Right cardiac atrium (tissue), 5 donors: ENCODE measurements at places on chromosomes 11 and 22. TPM values are rescaled to one million over a fixed set of nuclear protein-coding genes. Genes with fewer than 3 reads are reported as not detected.

DNA sequence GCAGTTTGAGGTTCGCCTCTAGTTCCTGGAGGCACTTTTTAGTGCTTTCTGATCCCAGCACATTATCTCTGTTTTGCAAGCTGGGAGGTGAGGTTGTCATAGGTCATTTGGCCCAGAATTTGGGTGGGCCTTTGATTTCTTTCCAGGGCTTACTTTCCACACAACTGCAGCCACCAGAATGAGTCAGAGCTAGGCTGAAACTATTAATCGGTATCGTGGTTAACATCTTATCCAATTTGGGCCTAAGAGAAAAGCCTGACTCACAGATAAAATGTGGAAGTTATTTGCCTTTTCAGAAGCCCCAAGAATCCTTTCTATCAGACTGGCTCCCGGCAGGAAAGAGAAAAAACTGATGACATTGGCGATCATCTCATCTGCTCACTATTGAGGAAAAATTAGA, 166.4 kb downstream of the KIRREL3 start:
- DNase-seq: no peak

DNA sequence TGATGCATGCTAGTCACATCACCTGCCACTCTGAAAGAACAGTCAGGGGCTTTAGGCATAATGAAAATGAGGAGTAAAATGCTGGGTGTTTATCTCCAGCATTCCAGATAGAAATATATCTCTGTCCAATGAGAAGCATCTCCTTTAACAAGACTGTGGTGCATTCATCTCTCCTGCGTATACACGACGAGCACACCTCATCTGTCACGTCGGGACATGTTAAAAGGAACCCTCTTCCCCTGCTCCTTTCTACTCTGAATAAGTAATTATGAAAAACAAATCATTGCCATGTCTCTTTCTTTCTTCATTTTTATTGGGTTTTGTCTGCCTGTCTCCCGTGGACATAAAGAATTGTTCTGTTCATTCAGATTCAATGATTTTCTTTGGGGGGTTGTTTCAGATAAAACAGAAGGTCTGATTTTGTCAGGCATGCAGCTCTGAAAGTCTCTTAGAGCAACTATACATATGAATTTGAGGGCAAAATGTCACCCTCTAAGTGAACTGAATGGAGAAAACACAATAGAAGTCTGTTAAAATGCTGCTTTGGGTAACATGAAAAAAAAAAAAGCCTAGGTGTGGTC, 195.0 kb downstream of the MAML2 start:
- no peak for DNase-seq

DNA sequence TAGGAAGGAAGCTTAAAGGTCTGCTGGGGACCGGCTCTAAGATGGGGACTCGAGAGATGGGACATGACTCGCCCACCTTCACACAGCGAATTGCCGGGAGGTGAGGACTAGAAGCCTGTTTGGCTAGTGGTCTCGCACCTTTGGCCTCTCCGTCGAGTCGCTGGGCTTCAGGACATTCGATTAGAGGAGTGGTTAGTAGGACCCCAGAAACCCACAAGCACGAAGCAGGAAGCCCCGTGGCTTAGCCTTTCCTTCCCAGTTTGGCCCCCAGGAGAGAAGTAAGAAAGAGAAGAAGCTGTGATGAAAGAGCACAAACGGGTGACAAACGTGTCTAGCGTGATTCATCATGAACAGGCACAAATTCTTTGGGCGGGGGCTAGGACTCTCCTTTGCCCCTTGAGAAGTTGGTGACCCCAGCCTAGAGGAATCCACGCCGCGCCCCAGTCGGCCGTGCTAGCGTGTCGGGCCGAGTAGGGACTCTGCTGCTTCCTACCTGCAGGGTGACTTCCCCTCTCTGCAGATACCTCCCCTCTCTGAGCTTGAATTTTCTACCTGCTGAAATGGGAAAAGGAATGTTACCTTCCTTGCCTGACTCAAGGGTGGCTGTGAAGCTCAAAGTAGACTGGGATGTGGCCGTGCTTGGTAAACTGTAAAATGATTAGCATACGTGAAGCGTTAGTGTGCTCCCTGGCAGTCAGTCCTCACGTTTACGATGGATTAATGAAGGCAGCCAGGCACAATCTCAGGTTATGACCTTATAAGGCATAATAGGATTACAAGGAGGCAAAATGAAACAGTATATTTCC, 1.1 kb upstream of the ADM start:
- DNase-seq: no peak

DNA sequence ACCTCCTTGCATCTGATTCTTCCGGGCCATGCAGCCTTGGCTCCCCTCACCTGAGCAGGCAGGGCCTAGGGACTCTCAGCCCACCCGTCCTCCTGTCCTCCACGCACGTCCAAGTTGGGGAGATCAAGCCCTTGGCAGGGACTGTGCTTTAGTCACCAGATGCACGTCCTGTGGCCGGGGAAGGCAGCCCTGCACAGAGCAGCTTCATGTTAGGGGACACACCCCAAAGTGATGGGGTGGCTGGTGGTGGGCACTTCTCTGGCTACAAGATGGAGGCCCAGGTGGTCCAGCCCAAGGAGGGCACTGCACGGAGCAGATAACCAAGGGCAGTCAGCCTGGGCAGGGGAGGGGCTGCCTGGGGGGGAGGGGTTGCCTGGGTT, 1.2 kb downstream of the MUC5B start:
- DNase-seq: peak; percentile 19

- no peak for DNase-seq
These were observed 8.6 kb upstream of the KCTD14 start for GRCh38 chr11:78031629-78032028.

DNA sequence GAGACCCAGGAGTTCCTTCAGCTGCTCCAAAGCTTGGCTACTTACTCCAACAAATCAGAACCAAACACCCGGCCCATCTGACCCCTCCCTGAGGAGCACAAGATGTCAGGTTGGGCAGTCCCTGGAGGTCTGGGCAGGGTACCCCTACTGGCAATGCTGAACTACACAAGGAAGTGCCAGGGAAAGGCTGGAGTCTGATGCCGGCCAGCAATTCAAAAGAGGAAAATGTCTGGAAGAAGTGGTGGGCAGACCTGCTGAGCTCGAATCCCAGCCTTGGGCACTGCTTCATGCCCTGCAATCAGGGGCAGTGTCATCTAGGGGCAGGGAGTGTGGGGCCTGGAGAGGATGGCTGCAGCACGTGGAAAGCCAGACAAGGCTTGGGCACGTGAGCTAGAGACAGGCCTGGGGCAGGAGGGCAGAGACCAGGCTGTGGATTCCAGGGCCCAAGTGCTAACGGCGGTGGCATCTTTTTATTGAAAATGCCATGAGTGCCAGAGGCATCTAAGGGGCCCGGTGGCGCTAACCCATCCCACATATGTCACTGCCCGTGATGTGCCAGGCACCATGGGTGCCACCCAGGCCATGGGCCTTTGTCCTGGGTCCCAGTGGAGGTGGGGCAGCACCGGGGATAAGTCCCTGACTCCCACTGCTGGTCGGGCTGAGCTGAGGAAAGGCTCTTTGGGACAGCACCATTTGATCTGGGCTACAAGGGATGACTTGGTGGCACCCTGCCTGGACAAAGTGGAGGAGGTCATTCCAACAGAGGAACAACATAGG, 97.9 kb upstream of the PITPNB start:
- DNase-seq: no peak

DCDC1 gene
- total RNA-seq: 0.23 TPM

- DNase-seq: no peak
These were observed 128.3 kb downstream of the ARL14EP start for GRCh38 chr11:30451167-30451566.

GRCh38 chr11:83639995-83640758, 354.0 kb upstream of the CCDC90B start:
- DNase-seq: no peak

DNA sequence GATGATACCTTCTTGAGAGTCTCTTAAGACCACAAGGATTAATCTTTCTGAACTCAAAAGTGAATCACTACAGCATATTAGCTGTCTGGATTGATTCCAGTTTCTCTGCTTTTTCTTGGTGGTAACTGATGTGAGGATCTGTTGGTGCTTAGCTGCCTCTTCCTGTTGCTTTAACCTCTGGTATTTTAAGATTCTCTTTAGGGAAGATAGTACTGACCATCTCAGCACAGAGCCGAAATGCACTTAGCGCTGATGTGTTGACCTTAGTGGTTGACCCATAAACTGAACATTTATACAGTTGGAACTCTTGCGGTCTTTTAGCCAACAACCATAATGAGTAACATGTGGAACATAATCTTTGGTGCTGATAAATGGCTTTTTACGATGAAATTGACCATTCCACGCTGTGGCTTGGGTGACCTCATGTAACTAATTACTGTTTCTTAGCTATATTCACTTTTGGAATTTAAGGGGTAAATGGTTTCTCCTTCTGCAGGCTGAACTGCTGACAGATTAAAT, 33.7 kb downstream of the APLP2 start:
- no peak for DNase-seq

DNA sequence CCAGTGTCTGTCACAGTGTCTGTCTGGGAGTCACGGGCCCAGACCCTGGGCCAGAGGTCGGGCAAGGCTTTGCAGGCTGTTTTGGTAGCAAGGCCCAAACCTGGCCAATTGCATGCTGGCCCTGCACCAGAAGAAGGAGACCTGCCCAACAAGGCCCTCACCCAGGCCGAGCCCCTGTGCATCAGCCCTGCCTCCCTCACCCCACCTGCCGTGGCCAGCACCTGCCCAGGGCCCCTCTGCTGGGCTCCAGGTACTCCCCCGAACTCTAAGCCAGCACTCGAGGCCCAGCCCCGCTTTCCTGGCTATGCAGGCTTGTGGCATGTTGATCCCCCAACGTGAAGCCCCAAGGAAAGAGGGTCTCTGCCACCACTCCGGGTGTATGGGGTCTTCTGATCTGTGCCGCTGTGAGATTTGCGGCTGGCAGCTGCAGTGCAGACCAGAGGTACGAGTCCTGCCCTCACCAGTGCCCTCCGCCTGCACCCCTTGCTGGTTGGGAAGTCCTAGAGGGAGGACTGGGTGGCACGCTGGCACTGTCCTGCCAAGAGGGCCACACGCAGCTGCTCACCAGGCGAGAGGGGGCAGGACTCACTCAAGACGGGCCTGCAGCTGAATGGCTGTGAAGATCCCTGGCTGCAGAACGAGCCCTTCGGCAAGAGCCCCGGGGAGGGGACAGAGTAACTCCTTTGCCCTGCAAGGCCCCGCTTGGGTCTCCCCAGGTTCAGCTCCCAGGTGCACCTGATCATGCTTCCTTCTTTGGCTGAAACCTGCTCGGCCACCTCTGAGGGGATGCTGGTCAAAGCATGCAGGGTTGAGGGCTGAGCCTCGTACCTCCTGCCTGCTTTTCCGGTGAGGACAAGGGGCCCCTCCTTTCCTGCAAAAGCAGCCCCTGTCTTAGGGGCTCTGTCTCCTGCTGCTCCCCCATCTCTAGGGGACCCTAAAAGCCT, 6.7 kb upstream of the SEPTIN5 start:
- peak; percentile 46 for DNase-seq

KLHDC7B gene
- 0.08 TPM for total RNA-seq

- no peak for DNase-seq
These were observed 79.5 kb downstream of the UBASH3B start for GRCh38 chr11:122734848-122735496.

- no peak for DNase-seq
These were observed 1007.7 kb downstream of the BRD1 start for GRCh38 chr22:48819961-48820360.

MYO7A gene
- 5.7 TPM for total RNA-seq

SLC5A4 gene
- not detected for total RNA-seq

CHORDC1 gene
- 49.9 TPM for total RNA-seq

GRCh38 chr11:45500451-45500850, 165.0 kb downstream of the CHST1 start:
- DNase-seq: no peak

GRCh38 chr22:20112623-20113511, 3.0 kb upstream of the RANBP1 start:
- DNase-seq: peak; percentile 50
